LHCN-M2 (cell line): ENCODE measurements at places on chromosomes 4 and X. TPM values are rescaled to one million over a fixed set of nuclear protein-coding genes. Genes with fewer than 3 reads are reported as not detected.

Gene CTAG2
- total RNA-seq = not detected in 2 replicates

Gene NAA11
- not detected in 2 replicates for total RNA-seq

Gene TENM3
- total RNA-seq = 29.9 and 34.8 TPM in 2 replicates

Gene JCHAIN
- total RNA-seq = not detected in 2 replicates

Gene ANOS1
- total RNA-seq = under 0.01 TPM in 1 of 2 replicates, not detected in the other

Gene HAND2
- 0.17 and 0.71 TPM in 2 replicates for total RNA-seq

Gene PCDH19
- not detected in 2 replicates for total RNA-seq

Gene P2RY4
- total RNA-seq = not detected in 2 replicates

Gene FDCSP
- not detected in 2 replicates for total RNA-seq

Gene FAM9C
- total RNA-seq = not detected in 2 replicates

Gene ALB
- not detected in 2 replicates for total RNA-seq

Gene ZNF827
- 4.2 and 8.3 TPM in 2 replicates for total RNA-seq

Gene RASSF6
- total RNA-seq = 0.17 and 0.51 TPM in 2 replicates

Gene DGAT2L6
- not detected in 2 replicates for total RNA-seq

Gene PRDM5
- total RNA-seq = 15.5 and 16.5 TPM in 2 replicates

Gene NOX1
- not detected in 2 replicates for total RNA-seq

Gene DCLK2
- 2.8 and 2.9 TPM in 2 replicates for total RNA-seq

Gene GDPD2
- total RNA-seq = not detected in 2 replicates

Gene MSANTD1
- 0.06 and 0.19 TPM in 2 replicates for total RNA-seq

Gene CENPVL1
- total RNA-seq = 0.11 TPM in 1 of 2 replicates, not detected in the other

Gene CYBB
- under 0.01 TPM in 1 of 2 replicates, not detected in the other for total RNA-seq

Gene RBMXL3
- not detected in 2 replicates for total RNA-seq

Gene CCDC120
- total RNA-seq = not detected in 2 replicates

Gene RNF113A
- total RNA-seq = 15.9 and 17.6 TPM in 2 replicates

Gene SMR3B
- not detected in 2 replicates for total RNA-seq

Gene ADH7
- not detected in 2 replicates for total RNA-seq

Gene EMD
- total RNA-seq = 67.0 and 77.3 TPM in 2 replicates
